Spinal cord (tissue), 10 donors: ENCODE measurements at places on chromosomes 6 and 20. TPM values are rescaled to one million over a fixed set of nuclear protein-coding genes. Genes with fewer than 3 reads are reported as not detected.

Gene MEP1A
- total RNA-seq = 0.06 TPM

Gene PLCB1
- total RNA-seq = 98.3 TPM

Gene HSPA12B
- 14.8 TPM for total RNA-seq

Gene RAMACL
- total RNA-seq = 1.5 TPM

- H3K4me1 ChIP-seq = peaks cover 6% of the 10 kb centered on the region
- no peak overlapping the region for H3K27ac ChIP-seq
- no peak overlapping the region for H3K4me3 ChIP-seq
- no peak for DNase-seq
- peaks cover 24% of the 10 kb centered on the region for H3K27me3 ChIP-seq
- H3K36me3 ChIP-seq = no peaks in the 10 kb centered on the region
Observed at GRCh38 chr6:40597301-40597700, 10.1 kb upstream of the LRFN2 start.

- no peaks in the 10 kb centered on the region for H3K27me3 ChIP-seq
- H3K36me3 ChIP-seq = no peaks in the 10 kb centered on the region
- H3K27ac ChIP-seq = no peak overlapping the region
- H3K4me3 ChIP-seq = no peak overlapping the region
- no peak for DNase-seq
Observed at GRCh38 chr6:55437141-55437540, 109.9 kb downstream of the GFRAL start.

DNA sequence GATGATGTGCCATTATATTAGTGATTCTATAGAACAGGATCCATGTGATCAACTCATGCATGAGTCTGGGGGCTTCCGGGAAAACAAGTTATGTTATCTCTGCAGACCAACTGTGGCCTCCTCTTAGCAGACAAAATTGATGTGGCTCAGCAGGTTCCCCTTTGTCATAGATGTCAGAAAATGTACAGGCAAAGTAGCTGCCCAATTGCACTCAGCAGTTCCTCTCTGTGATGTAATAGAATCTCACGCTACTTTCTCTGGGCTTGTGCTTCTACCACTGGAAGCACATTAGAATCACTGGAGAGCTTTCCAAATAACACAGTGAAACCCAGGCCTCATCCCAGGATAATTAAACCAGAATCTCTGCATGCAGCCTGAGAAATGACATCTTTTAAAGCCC, 253.1 kb downstream of the SLC24A3 start:
- H3K4me3 ChIP-seq = no peak overlapping the region
- H3K27me3 ChIP-seq = no peaks in the 10 kb centered on the region
- no peak overlapping the region for H3K27ac ChIP-seq
- peaks cover 3% of the 10 kb centered on the region for H3K4me1 ChIP-seq
- H3K36me3 ChIP-seq = no peaks in the 10 kb centered on the region

DNA sequence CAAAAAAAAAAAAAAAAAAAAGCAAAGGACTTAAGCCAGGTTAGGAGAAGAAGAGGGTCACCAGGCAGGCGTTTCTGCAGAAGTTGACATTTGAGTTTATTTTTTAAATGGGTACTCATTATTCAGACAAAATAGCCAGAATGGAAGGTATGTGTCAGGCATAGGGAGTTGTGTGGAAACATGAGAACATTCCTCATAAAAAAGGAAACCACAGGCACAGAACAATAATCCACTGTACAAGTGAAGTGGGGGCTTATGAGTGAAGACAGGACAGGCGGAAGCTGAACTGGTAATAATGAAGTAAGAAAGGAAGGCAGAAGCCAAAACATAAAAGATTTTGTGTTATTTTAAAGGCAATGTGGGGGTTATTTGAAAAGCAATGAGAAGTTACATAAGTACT, 104.6 kb downstream of the EPB41L2 start:
- no peak overlapping the region for H3K4me3 ChIP-seq
- no peaks in the 10 kb centered on the region for H3K36me3 ChIP-seq
- no peak overlapping the region for H3K27ac ChIP-seq
- DNase-seq = no peak
- no peaks in the 10 kb centered on the region for H3K4me1 ChIP-seq

GRCh38 chr20:10504994-10505730, 70.1 kb downstream of the SLX4IP start:
- no peaks in the 10 kb centered on the region for H3K27me3 ChIP-seq
- H3K4me1 ChIP-seq = peaks cover 25% of the 10 kb centered on the region
- H3K4me3 ChIP-seq = no peak overlapping the region
- H3K36me3 ChIP-seq = no peaks in the 10 kb centered on the region
- H3K27ac ChIP-seq = peak overlapping the region; percentile 38

- no peak overlapping the region for H3K4me3 ChIP-seq
- no peaks in the 10 kb centered on the region for H3K27me3 ChIP-seq
- peaks cover 11% of the 10 kb centered on the region for H3K36me3 ChIP-seq
- H3K27ac ChIP-seq = no peak overlapping the region
Observed at GRCh38 chr6:166615059-166615770, 11.8 kb downstream of the RPS6KA2 start.
